Large intestine (tissue), 12 donors: ENCODE measurements at places on chromosomes 2 and 18. TPM values are rescaled to one million over a fixed set of nuclear protein-coding genes. Genes with fewer than 3 reads are reported as not detected.

- no peak for DNase-seq
Measured at GRCh38 chr2:158112992-158113391, 11.3 kb downstream of the UPP2 start.

- DNase-seq: no peak
Measured at GRCh38 chr2:234291765-234292204, 205.1 kb downstream of the ARL4C start.

CPLX4 gene
- polyA plus RNA-seq: not detected

RAB17 gene
- polyA plus RNA-seq: 164 TPM

GRCh38 chr2:134745023-134745422 lies 26.2 kb upstream of the TMEM163 start:
- DNase-seq: no peak

DNA sequence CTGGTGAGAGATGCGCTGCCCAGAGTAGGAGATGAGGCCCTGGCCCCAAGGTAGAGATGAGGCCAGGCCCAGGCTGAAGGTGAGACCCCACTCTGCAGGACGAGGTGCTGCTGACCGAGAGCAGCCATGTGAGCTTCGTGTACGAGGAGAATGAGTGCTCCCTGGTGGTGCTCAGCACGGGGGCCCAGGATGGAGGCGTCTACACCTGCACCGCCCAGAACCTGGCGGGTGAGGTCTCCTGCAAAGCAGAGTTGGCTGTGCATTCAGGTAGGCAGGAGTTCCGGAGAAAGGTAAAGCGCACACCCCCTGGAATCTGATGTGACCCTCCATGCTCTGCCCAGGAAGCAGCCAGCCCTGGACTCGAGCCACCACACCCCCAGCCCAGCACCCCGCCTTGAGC lies 21.5 kb upstream of the GMPPA start:
- DNase-seq: no peak

DNA sequence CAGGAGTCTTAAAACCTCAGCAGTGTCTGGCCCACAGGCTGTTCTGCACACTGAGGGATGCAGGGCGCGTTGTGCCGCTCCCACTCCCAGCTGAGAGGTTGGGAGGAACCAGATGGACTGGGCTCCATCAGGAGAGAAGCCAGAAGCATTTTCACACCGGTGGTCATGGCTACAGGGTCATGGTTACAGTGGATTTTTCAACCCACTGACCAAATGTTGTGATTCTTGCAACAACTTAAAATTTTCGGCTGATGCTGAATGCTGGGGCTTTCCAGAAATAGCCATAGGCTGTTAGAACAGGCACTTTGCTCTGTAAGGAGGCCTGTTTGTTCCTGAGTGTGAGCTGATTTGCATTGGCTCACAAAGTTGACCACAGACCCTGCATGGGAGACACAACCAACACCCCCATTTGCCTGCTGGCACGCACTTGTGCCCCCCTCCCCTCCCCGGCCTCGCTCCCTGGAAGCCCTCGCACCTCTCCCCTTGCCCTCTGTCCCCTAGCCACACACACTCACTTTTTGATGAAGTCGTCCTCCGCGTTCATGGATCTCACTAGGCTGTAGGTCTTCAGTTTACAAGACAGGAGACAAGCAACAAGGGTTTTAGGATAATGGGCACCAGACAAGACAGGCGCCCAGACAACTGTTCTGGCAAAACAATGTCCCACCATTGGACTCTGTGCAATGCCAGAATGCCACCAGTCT lies 3.4 kb downstream of the LPIN1 start:
- no peak for DNase-seq

MTCL1 gene
- polyA plus RNA-seq: 24.0 TPM

CFC1 gene
- 3.7 TPM for polyA plus RNA-seq

DNA sequence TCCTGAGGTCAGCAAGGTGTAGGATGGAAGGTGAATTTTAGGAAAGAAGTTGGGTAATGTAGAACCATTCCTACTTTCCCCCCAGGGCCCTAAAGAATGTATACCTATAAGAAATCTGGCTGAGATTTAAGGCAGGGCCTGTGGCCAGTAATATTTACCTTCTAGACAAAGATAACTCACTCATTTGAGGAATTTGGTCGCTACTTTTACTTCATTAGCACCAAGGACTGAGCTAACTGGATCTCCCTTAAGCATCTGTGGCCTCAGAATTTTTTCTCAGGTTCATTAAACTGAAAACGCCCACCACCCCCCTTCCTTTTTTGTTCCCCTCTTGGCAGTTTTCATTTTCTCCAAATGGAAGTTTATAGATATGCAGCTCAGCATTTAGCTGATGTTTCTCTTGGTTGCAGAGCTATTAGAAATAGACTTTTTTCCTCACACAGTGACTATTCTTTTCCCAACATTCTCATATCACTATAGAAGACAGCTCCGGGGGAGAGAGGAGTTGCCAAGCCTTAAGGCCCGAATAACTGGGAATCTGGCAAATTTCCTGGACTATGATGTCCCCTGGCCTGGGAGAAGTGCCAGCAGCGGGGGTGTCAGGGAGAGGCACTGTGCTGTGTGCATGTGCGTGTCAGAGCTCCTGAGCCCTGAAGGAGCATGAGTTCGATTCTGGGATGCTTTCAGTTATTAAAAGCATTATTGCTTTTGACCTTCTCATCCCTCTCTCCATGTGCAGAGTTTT lies 310.9 kb downstream of the PRKCE start:
- DNase-seq: no peak

DNA sequence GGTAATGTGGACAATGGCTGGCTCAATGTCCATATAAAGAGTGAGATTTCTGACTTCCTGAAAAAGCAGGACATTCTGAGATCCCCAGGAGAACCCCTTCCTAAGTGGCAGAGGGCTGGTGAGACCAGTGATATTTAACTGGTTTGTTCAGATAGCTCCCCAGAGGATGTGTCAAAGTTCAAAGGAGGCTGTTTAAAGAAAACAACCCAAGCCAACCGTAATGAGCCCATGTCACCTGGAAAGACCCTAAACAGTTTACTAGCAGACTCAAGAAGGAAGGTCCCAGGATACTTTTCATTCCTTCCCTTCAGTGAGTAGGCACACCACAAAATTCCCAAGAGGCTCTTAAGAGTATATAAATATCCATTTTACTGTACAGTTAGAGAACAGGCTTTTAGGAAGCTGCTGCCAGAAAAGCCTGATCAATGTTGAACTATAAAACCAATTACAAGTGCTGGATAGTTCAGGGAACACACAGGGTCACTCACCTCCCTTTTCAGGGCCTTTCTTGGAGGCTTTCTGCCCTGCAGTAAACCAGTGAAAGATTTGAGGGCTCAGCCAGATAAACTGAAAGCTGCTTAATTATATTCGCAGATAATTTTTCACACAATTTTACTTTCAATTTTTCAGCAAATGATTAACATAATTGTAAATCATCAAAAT lies 293.5 kb downstream of the ASXL3 start:
- no peak for DNase-seq

DNA sequence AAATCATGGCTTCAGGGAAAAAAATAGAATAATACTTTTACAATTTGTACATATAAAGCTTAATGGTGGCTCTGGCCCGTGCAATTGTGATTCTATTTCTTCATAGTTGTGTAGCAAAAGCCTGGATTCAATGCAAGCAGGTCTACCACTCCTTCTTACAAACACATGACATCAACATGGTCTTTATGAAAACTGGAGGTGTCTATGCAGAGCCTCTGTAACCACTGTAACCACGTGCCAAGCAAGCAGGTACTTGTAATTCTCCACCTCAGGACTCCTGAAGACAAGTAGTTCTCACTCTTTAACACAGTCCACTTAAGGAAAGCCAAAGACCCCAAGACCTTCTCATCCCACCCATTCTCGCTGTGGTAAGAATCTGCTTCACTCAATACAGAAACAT lies 62.6 kb downstream of the METTL4 start:
- DNase-seq: no peak

ALPI gene
- polyA plus RNA-seq: 80.6 TPM

GRCh38 chr2:231640241-231640640 lies 47.6 kb downstream of the TEX44 start:
- no peak for DNase-seq

GRCh38 chr2:241550616-241551580 lies 7.6 kb upstream of the BOK start:
- no peak for DNase-seq

DNA sequence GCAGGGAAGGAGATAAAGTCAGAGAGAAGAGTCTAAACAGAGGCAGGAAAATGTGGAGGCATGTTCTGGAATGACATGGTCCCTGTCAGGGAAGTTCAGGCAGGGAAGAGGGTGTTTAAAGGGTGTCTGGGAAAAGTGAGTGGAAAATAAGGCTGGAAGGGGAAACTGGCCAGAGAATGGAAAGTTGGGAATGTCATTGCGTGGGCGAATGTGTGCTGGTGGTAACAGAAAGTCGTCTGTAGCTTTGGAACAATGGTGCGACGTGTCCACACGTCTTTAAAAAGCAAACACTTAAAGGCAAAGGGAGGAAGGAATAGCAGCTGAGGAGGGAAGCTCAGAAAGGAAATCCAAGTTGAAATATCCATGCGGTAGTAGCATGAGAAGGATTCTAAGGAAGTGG lies 469.5 kb upstream of the SALL3 start:
- DNase-seq: no peak

DNA sequence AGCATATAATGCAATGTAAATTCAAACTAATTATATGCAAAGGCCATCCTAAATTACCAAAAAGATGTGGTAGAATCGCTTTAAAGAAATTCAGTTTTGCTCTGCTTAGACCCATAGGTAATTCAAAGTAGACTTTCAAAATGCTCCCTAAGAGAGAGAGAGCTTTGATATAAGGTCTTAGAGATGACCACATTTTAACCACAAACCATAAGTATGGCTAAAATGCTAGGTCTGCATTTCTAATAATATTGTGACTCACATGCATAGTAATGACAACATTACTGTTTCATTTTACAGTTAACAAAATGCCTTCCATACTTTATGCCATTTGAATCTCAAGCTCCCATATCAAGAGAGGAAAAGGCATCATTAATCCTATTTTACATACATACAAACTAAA lies 144.5 kb downstream of the RAD51AP2 start:
- DNase-seq: no peak

IL1R2 gene
- 0.67 TPM for polyA plus RNA-seq

CRYGD gene
- polyA plus RNA-seq: 0.52 TPM

FOXI3 gene
- polyA plus RNA-seq: not detected

DNA sequence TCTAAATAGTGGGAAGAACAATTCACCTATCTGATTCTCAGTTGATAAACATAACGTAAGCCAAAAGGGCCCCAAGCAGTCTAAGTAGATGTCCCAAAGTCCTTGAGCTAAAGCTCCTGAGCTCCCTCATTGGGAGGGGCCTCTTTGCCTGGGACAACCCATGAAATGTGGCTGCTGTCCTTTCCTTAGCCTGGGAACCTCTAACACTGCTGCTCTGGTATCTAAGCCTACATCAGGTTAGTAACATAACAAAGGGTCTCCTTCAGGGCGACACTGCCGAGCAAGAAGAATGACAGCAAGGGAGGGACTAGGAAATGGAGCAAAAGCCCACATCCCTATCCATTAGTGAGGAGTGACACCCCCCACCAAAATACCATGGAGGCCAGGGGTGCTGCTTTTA lies 98.3 kb downstream of the MAPRE2 start:
- DNase-seq: no peak

DNA sequence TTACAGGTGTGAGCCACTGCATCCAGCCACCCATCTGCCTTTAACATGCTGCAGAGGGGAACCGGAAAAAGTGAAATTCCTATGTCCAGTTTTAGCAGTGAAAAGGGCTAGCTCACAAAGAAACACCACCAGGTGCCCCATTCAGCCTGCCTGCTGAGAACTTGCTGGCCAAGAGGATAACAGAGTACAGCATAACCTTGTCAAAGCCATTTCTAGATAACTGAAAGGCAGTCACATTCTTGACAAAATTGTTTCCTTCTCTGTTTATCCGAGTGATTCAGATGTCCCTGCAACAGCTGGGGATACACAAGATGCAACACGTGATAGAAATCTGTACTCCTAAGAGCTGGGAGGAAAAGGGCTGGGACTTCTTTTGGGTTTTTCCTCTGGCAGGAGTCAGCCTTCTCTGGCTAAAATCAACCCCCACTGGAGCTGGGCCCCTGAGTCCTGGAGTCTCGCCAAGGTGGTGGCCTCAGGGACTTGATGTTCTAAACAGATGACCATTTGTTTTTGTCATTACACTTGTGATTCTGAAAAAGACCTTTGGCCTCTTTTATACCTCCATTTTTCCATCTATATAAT lies 505.4 kb downstream of the BCL11A start:
- no peak for DNase-seq

CNDP1 gene
- 0.27 TPM for polyA plus RNA-seq

- no peak for DNase-seq
Measured at GRCh38 chr2:199777916-199778315, 73.1 kb downstream of the FTCDNL1 start.

ADAM23 gene
- polyA plus RNA-seq: 3.3 TPM

DNA sequence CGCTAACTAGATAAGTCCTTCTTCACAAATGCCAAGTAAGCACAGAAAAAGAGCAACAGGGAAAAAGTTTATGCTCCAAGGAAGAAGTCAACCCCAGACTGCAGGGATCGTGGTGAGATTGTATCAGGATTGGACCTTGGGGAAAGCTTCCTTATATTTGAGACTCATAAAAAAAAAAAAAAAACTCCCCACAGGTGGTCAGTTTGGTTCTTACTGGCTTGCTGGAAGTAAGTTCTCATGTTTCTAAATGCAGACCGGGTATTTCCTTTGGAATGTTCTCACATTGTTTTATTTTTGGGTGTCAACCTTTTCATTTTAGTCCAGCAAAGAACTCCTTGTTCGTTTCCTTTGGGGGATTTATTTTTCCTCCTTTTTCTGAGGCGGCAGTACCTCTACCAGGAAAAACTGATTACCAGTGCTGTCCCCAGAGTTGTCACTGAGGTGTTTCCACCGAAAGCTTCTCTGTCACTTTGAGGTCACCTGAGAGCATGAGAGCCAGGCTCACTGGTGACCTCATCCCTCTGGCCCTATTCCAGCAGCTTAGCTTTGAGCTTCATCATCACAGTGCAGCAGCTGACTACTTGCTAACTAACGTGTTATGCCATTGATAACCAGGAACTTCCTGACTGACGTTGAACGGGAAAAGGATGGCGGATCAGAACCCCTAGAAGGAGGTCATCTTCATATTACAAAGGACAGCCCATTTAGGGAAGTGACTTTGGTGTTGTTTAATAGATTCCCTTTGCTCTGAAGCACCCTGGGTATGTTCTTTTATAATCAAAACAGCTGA lies 16.8 kb upstream of the ATP8B1 start:
- DNase-seq: peak; percentile 92

GRCh38 chr2:162197069-162197825 lies 45.2 kb upstream of the GCG start:
- DNase-seq: no peak

HNMT gene
- polyA plus RNA-seq: 71.1 TPM

DNA sequence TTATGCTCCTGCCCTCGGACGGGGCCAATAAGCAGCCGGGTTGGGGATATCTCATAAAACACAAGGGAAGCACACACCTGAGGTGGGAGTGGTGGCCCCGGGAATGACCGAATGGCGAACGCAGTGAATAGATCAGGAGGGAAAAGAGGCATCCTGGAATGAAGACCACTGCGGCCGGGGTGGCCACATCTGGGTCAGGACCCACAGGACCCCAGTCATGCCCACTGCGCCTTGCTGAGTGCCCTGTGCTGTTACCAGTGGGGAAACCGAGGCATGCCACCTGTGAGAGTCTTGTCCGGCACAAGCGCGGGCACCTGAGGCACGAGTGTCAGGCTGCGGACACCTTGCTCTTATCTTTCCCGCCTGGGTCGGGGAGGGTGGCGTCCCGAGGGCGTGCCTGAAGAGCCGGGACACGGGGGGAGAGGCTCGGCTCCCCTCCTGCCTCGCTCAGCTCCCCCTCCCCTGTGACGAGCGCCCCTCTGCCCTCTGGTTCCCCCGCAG lies 1.6 kb downstream of the PDCD1 start:
- DNase-seq: no peak

- DNase-seq: no peak
Measured at GRCh38 chr18:27064673-27065072, 120.4 kb downstream of the CHST9 start.

GRCh38 chr2:64019083-64019974 lies at the start of gene VPS54:
VPS54 (minus strand) TSS chr2:64019428; CDS start chr2:63983999, 35,429 bp downstream.
- DNase-seq: peak; percentile 47

DAW1 gene
- polyA plus RNA-seq: 0.79 TPM
